ENCODE measurements at places on chromosomes 5 and 9. TPM values are rescaled to one million over a fixed set of nuclear protein-coding genes. Genes with fewer than 3 reads are reported as not detected.

Gene GARNL3
- total RNA-seq = 0.88 TPM

Gene GABRB2
- total RNA-seq = not detected

Gene PALM2AKAP2
- 5.2 TPM for total RNA-seq

Gene PCDHGA8
- 0.07 TPM for total RNA-seq

Gene PCDHB10
- not detected for total RNA-seq

Gene SLC6A19
- total RNA-seq = not detected

Gene SLC31A1
- total RNA-seq = 9.5 TPM

Gene GGTA1
- total RNA-seq = 0.20 TPM

Gene AHRR
- 20.0 TPM for total RNA-seq

Gene NR3C1
- total RNA-seq = 63.9 TPM

Gene NR2F1-AS1
- total RNA-seq = not detected

Gene CCDC152
- total RNA-seq = 3.4 TPM

Gene NR4A3
- total RNA-seq = 9.8 TPM

Gene ANAPC2
- total RNA-seq = 77.9 TPM

Gene GLE1
- total RNA-seq = 44.2 TPM

Gene RELL2
- total RNA-seq = 19.3 TPM

Gene BARHL1
- total RNA-seq = not detected

Gene SYK
- total RNA-seq = 0.07 TPM

Gene GALNT12
- total RNA-seq = 4.0 TPM

Gene DOCK8
- 266 TPM for total RNA-seq

Gene PCDHB4
- total RNA-seq = not detected

Gene PAEP
- not detected for total RNA-seq

Gene SPATA9
- not detected for total RNA-seq

Gene ROPN1L
- 3.0 TPM for total RNA-seq

Gene DND1
- total RNA-seq = 3.9 TPM

Gene SLC6A3
- not detected for total RNA-seq

Gene SPATA31A3
- not detected for total RNA-seq

Gene SLC6A7
- total RNA-seq = not detected

Gene KIF24
- total RNA-seq = 5.3 TPM

Gene CACNA1B
- total RNA-seq = 0.05 TPM

Gene LCN15
- total RNA-seq = not detected

Gene GNA14
- total RNA-seq = not detected

Gene COL15A1
- total RNA-seq = 0.51 TPM

Gene TSSK1B
- not detected for total RNA-seq

Gene LEAP2
- 3.8 TPM for total RNA-seq

Gene OSMR
- 0.17 TPM for total RNA-seq

Gene SPINK7
- not detected for total RNA-seq

Gene ECM2
- not detected for total RNA-seq

Gene SLCO6A1
- not detected for total RNA-seq

Gene CMYA5
- total RNA-seq = 0.29 TPM

Gene EGFLAM
- total RNA-seq = not detected

Gene MSMP
- not detected for total RNA-seq

Gene ANKRD34B
- not detected for total RNA-seq

Gene CARD9
- total RNA-seq = 1.6 TPM

Gene SLC46A2
- total RNA-seq = not detected

Gene CDC37L1
- total RNA-seq = 12.4 TPM

Gene GNE
- total RNA-seq = 20.1 TPM

Gene MEGF9
- 10.1 TPM for total RNA-seq

Gene PCDHA9
- not detected for total RNA-seq
